ENCODE measurements at places on chromosomes 6 and 20.

DNA sequence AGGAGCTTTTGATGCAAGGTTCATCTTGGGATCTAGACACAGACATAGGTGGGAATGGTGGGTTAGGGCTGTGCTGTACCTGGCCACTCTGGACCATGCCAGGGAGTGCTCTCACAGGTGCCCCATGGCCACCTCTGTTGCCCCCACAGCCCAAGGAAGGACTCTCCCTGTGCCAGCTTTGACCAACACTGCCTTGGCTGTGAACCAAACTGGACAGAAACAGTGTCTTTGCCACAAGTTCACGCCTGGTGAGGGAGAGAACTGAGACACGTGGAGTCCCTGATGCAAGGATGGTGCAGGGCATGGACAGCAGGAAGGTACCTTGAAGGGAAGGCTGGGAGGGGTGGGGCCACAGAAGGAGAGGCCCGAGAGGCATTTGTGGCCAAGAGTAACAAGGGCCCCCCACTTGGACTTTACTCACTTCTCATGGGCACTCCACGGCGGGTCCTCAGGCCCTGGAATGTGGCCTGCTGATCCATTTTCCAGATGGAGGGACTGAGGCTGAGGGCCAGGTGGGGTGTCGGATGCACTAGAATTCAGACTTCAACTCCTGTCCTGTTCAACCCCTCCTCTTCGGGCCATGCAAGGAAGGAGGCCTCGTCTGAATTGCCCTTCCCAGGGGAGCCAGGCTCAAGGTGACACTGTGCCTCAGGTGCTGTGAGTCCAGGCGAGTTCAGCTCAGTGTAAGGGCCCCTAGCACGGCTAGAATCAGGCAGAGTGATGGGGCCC is 103.3 kb downstream of the YTHDF1 start:
- DNase-seq, result no peak

- no peak for DNase-seq
Observed at GRCh38 chr6:168034537-168034936, 37.1 kb downstream of the KIF25 start.

DNA sequence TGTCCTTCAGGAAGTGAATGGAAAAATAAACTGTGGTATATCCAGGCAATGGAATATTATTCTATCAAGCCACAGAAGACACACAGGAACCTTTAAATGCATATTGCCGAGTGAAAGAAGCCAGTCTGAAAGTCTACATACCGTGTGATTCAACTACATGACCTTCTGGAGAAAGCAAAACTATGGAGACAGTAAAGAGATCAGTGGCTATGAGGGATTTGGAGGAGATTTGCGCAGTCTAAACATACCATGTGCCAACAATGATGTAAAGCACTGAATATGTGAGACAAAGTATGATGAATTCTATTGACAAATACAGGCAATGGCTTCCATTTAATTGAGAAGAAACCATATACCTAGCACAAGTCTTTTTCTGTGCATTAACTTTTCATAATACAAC is 518.3 kb upstream of the ZNF337 start:
- no peak for DNase-seq

DNA sequence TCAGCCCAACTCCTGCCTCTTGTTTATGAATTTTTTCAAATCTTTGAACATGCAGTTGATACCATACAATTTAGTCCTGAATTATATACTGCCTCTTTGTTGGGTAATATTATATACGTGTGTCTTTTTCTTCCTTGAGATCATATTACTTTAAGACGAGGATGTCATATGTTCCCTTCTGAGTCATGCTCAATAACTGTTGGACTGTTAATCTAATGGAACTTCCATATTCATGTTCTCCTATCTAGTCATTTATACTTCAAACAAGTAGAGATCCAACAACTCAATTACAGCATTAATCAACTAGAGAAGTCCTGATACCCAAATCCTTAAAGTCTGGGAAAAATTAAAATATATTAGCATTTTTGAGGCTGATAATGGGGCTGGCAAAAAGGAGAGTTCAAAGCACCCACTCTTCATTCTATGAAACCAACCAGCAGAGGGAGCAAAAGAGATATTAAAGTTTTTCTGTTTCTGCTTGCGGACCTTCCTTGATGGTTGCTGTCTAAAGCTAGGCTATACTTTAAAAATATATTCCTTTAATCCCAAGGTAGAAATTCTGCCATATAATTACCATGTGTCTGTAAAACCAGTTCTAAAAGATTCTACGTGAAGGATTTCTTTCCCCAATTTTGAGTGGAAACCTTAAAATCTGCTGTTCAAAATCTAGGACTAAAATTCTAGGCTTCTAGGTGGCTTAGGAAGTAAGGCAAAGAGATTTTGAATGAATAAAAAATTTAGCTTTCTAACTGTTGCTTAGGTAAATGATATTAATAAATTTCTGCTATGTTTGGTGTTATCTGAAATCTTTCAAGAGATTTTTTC is 498.9 kb downstream of the BCKDHB start:
- DNase-seq, result no peak

DNA sequence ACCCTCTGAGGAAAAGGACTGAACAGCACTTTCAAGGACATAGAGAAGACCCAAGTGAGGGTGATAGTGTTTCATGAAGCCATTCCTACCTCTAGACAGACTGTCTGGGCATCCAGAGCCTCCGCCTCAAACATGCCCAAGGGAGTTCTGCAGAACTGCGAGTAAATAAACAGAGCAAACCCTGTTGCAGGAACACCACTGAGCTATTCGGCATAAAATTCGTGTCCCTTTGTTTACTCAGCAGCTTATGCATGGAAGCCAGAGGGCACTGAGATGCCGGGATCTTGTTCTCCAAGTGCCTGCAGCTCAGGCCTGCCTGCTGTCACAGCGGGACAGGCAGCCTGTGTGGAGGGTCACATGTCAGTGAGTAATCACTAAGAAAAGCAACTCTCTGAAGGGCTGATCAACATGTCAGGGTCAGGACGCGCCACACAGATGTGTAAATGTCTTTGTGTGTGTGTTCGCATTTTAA is 164.9 kb upstream of the HEY2 start:
- no peak for DNase-seq

GRCh38 chr6:138261116-138261780 is 43.0 kb upstream of the PBOV1 start:
- no peak for DNase-seq

DNA sequence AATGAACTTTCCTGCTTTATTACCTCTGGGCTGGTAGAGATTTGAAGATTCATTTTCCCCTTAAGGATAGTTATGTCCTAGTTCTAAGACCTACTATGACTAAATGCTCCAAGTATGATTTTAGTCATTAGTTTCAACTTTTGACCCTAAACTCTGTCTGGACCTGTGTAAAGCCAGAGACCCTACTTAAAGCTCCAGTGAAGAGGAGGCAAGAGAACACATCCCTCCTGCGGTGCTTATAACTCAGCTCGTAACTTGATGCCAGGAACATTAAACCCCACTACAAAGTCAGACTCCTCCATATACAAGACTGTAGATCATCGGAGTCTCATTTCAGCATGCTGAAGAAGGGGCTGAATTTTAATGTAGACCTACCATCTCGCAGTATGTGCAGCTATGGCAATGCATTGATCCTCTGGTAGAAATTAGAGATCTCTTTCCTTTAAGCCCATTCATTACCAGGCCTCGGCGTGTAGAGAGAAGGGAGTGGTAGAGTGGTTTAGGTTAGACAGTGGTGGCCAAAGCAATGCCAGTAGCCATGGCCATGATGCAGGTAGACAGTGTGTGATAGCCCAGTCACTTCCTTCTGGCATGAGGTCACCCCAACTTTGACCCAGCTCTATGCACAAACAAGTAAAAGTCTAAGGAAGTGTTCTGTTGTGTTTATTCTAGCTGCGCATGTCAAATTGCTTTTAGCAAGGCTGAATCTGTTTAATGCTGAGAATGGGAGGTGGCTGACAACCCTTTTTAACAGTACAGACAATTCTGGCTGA is 34.8 kb upstream of the MYB start:
- DNase-seq, result no peak

- DNase-seq, result no peak
Observed at GRCh38 chr6:2450546-2450945, 205.1 kb upstream of the GMDS start.

GRCh38 chr6:101079696-101080270 is 198.7 kb upstream of the ASCC3 start:
- no peak for DNase-seq

DNA sequence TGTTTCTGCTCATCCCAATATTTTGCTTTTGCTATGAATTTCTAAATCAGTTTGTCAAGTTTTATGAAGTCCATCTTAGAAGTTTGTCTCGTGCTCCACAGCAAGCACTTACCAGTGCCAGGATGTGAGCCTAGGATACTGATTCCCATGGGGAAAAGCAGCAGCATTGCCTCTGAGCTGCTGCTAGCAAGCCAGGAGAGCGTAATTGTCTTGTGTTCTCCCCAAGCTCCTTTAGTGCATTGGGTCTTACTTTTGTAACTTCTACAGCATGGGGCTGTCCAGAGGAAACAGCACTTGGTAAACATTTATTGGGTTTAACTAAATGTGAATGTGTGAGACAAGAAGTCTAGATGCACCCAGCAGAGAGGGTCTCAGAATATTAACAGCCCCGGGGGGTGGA is 76.1 kb downstream of the RNF182 start:
- DNase-seq, result no peak

GRCh38 chr6:129672881-129673631 is 36.9 kb downstream of the ARHGAP18 start:
- DNase-seq, result no peak

DNA sequence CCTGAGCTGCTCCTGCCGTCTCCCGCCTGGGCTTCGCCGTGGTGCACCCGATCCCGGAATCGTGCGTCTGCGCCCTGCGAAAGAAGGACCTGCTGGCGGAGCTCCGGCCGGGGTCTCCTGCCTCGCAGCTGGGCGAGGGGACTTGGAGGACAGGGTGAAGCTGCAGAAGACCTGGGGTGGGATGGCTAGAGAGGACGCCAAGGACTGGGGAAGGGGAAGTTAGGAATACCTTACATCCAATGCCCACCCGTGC is 150.2 kb downstream of the PRL start:
- no peak for DNase-seq

- DNase-seq, result no peak
Observed at GRCh38 chr20:14986026-14986655, 648.7 kb upstream of the FLRT3 start.

- DNase-seq, result no peak
Observed at GRCh38 chr6:4316867-4317400, 181.6 kb upstream of the ECI2 start.

DNA sequence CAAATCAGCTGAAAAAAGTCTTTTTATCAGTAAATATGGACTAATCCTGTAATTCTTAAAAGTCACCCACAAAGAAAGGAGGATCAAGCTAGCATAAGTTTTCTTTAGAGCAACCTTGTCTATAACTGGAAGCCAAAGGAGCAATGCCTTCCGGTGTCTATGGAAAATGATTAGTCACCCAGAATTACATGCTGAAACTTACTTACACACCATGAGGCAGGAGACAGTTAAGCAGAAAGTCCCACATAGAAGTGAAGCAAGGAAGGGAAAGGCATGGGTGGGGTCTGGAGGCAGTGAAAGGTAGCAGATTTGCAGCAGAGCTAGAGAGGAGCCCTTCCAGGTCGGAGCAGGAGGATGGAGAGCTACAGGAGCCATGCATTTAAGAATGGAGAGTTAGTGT is 153.7 kb upstream of the RIPOR2 start:
- no peak for DNase-seq

DNA sequence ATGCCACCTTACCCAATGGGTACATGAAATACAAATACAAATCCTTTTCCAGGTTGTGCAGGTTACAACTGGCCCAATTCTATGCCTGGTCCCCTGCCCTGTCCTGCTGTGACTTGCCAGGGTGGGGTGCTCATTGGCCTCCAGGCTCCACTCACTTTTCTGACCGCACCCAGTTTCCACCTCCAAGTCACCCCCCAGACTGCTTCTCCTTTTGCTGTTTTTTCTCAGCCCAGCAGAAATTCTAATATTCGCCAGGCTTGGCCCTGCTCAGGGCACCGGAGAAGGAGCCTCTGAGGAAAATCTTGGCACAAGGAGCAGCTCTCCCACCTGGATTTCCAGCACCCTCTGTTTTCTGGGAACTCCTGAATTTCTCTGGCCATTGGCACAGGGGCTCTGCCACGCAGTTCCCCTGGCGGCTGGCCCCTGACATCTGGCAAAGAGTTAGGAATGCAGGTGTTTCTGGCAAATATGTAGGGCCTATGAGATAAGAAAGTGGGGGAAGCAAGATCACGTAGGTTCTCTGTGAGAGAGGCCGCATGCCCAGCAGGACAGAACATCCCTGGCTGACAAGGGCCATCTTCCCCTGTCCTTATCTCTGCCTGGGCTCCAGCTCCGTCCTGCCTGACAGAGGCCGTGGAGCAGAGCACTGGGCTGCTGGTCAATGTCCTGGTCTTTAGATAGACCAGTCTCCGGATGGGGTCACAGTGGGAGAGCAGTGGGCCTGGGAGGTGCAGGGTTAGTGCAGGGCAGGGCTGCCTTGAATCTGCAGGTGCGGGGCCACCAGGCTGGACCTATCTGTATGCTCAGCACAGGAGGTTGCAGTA is 2.9 kb upstream of the RAET1E start:
- no peak for DNase-seq

DNA sequence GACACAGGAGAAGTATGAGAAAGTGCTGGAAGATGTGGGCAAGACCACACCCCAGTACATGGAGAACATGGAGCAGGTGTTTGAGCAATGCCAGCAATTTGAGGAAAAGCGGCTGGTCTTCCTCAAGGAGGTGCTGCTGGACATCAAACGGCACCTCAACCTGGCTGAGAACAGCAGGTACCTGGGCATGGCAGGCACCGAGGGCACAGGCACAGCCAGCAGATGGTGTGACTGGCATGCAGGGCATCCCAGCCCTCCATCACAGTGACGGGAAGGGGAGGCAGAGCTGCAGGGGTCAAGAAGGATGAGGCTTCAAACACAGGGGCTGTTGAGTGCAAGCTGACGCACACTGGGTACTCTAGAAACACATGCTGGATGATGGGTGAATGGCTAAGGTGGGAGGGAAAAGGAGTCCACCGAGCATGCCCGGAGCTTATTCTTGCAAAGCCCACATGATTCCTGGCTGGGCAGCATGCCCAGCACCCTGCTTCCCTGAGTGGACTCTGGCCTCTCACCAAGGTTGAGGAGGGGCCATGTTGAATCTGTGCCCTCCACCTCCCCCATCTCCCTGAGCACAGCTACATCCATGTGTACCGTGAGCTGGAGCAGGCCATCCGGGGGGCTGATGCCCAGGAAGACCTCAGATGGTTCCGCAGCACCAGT is 26.3 kb downstream of the SPDEF start:
- DNase-seq, result no peak

- DNase-seq, result no peak
Observed at GRCh38 chr6:43128926-43129325, 42.1 kb upstream of the SRF start.

GRCh38 chr20:40073535-40074111 is 615.4 kb downstream of the MAFB start:
- no peak for DNase-seq

DNA sequence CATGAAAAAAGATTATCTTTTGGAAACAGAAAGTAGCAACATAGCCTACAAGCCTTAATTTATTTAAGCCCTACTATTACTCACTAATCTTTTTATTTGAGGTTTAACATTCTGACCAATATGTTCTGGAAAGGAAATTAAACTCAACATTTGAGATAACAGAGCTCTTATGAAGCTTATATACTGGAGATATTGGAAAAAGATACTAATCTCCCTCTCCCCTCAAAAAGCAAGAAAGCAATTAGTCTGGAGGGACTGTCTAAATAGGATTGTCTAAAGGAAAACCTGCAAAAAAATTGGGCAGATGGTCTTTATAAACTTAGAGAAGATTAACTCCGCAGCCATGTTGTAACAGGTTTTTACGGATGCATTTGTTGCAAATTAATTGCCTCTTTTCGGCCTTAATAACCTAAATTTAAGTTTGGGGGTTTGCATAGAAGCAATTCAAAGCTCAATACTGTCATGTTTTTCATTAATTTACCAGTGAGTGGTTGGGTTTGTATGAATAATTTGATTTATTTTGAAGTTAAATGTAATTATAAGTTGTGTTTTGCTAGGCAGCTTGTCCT is 79.1 kb downstream of the SHLD1 start:
- no peak for DNase-seq

Data from activated effector memory CD4-positive, alpha-beta T cell treated with anti-CD3 and anti-CD28 coated beads, Interleukin-2, amount 50 U/mL, for 16 hours (primary cell).